Left hindlimb (tissue), 1 donor: ENCODE measurements at places on chromosomes 5 and 9.

GRCh38 chr5:31781772-31782171, 142.8 kb downstream of the PDZD2 start:
- no peak for DNase-seq

DNA sequence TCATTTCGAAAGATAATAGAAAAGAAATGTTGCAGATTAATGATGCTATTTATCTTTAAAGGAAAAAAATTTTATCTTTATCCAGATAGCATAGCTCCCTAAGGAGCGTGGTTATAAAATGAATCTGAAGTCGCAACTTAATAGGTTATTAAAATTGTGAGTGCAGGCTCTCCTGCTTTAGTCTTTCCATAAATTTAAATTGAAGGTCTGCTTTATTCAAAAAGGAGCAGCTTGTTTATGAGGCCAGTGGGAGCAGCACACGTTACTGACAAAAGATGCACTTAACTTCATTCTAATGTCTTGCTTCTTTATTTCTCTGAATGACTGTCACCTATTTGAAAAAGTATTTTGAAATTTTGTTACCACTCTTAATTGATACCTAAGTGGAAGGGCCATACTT, 95.0 kb downstream of the ZCCHC7 start:
- DNase-seq, result no peak

GRCh38 chr9:34334337-34334824, 5.0 kb downstream of the NUDT2 start:
- no peak for DNase-seq

- no peak for DNase-seq
Measured at GRCh38 chr5:56006094-56006493, 11.3 kb upstream of the IL6ST start.

GRCh38 chr5:122532035-122532434, 220.0 kb downstream of the SNCAIP start:
- no peak for DNase-seq

- no peak for DNase-seq
Measured at GRCh38 chr5:932628-933250, 40.1 kb downstream of the TRIP13 start.

DNA sequence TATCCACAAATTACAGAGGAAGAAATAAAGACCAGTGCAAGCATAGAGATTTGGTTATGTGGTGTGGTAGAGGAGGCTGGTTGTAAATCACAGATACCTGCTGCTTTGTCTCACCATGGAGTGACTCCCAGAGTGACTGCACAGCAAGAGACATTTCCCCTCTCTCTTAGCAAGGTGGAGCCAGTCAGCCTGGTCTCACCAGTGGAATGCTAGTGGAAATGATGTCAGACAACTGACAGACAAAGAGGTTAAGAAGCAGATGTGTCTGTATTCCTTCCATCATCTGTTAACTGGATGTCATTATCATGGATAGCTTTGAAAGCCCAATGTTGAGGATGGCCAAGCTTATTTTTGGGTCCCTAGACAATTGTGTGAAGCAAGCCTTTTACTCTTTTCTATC, 509.4 kb upstream of the SEMA6A start:
- DNase-seq, result no peak

DNA sequence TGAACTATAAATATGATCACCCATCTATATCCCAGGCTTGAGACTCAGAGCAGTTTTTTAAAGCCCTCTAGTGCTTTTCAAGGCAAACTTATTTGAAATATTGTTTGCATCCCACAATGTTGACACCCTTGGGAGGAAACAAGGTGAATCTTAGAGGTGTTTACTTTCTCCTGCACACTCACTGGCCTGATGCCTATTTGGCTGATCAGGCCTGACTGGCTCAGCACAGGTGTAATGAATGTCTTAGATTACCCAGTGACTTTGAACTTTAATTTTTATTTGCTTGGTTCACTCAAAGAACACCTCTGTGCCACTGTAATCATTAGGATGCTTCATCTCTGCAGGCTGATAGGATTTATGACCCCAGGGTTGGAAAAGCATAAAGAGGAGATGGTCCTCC, 158.3 kb downstream of the KCTD16 start:
- no peak for DNase-seq

DNA sequence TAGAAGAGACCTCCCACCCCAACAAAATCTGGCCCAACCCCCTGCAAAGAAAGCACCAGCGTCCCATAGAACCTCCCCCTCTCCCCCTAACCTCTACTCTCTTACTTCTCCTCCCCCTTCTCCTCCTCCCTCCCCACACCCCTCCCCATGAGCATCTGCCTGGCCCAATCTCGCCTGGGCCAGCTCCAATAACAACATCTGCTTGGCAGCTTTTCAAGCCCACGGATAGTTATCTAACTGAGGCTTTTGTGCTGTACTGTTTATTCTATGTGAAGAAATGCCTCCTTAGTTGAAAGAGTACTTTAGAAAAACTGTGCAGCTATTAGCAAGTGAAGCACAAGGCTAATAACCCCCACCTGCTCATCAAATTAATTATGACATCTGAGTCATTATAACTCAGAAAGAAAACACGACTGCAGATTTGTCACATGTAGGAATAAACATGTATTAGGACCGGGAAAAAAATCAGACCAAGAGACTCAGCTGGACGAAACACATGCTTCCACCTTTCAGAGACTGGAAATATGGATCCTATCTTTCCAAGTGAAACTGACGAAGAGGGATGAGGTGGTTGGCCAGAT, 42.8 kb downstream of the NFIB start:
- peak; percentile 90 for DNase-seq

- DNase-seq, result no peak
Measured at GRCh38 chr9:92988215-92988768, 41.0 kb downstream of the FGD3 start.

DNA sequence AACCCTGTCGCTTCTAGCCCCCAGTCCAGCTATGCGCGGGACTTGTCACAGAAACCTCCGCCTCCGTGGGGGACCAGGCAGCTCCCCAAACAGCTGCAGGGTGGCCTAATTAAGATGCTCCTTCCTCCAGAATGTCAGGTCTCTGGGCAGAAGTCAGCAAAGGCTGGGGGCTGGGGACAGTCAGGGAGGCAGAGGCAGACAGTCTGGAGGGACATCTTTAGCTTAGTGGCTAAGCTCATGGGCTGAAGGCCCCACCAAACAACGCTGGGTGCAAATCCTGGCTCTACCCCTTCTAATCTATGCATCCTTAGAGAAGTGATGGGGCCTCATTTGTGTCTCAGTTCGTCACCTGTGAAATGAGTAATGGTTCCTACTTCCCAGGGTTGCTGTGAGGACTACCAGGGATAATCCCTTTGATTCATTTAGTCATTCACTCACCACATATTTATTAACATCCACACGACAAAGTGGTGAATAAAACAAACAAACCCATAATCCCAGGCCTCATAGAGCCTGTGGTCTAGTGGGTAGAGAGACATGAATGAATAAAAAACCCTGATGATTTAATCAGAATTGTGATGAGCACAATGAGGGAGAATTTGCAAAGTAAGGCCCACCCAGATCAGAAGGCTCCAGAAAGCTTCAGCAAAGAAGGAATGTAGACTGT, 20.2 kb upstream of the MED27 start:
- no peak for DNase-seq

DNA sequence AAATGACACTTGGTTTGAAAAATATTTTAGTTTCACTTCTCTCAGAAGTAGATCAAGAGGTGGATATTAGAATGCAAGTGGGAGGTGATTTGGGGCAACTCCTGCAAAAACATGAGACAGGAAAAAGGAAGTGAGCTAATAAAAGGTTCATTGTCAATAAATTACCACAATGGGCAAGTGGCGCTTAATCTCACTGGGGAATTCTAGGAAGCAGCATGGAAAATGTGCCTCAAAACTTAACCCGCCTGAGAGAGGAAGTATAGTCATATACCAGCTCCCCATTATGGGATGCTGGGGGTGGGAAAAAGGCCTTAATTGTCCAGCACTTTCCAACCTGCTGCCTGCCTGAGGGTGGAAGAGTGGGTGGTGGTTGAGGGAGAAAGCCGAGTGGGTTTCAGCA, 204.1 kb downstream of the ELAVL2 start:
- no peak for DNase-seq

DNA sequence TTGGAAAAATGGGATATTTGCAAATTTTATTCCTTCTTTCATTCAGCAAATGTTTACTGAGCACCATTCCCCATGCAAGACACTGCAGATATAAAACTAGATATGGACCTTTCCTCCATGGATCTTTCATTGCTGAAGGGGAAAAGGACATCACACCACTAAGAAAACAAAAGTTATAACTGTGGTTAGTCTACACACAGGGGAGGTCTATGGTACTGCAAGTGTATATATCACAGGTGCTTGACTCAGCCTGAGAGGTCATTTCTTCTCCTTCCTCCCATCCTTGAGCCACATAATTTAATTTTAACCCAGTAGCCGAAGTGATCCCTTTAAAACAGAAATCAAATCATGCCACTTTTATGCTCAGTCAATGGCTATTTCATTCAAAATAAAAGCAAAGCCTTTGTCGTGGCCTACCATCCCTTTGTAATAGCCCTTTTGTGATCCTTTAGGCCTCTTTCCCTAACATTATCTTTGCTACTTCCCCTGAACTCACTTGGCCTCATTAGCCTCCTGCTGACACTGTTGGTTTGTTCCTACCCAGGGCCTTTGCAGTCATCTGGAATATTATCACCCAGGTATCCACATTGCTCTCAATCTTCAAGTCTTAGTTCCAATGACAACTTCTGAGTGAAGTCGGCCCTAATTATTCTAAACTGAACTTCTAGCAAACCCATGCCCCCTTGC, 213.2 kb downstream of the GABRB2 start:
- no peak for DNase-seq

DNA sequence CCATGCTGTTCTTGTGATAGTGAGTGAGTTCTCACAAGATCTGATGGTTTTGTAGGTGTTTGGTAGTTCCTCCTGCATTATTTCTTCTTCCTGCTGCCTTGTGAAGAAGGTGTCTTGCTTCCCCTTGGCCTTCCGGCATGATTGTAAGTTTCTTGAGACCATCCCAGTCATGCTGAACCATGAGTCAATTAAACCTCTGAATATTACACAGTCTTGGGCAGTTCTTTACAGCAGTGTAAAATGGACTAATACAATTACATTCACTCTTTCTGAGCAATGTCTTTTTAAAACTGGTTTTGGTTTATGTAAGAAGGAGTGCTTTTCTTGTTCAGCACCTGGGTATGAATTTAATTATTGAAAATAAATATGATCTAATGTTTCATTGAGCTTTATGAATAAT, 50.7 kb upstream of the ARRDC3 start:
- no peak for DNase-seq

DNA sequence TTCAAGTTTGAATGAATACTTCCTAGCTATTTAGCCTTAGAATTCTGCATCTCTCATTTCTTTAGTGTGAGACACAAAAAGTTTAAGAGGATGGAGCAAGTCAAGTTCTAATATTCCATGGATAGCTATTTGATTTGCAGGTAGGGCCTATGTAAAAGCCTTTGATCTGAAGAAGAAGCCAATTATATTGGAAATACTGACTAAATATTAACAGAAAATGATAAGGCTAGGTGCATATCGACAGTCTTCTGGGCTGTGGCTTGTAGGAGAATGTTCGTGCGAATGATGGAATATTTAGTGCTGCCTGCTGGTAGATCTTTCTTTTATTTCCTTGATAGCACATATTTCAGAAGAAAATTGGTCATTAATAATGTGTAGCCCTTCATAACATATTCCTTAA, at the start of gene LECT2:
LECT2 (minus strand) TSS at position 85 of the 400 bp plus-strand sequence. CDS start 150 bp downstream, outside the sequence.
- no peak for DNase-seq

DNA sequence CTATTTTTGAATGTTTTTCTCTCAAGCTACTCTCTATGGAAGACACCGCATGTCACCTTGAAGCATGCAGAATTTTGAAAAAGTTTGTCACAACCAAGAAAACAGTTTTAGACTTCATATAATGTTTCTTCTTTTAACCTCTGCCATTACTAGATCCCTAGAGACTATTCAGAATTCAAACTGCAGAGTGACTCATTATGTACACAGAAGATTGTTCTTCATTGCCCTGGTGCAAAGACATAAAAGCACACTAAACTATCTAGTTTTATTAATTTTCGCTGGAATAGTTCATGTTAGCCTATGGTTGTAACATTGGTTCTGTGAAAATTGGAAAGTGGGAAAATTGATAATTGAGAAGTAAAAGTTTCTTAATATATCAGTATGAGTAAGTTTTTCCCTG, 18.4 kb downstream of the F2RL2 start:
- DNase-seq, result no peak

- no peak for DNase-seq
Measured at GRCh38 chr5:40441733-40442132, 238.0 kb upstream of the PTGER4 start.

- DNase-seq, result no peak
Measured at GRCh38 chr5:113058706-113059226, 82.2 kb downstream of the DCP2 start.

DNA sequence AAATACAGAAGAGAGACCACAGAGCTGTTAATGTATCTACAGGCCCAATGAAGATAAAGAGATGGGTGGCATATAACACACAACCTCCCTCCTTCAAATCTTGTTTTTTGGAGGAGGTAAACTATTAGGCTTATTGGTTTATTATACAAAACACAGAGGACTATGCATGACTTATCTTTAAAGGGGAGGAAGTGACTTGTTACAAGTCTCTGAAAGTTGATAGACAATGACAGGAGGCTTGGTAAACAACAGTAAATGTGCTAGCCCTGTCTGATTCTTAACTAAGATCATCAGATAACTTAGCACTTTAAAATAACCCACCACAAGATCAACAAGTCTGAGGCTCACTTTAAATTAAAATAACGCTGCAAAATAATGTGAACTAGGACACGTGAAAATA, 219.0 kb downstream of the MLLT3 start:
- DNase-seq, result no peak

- no peak for DNase-seq
Measured at GRCh38 chr9:74282526-74283253, 214.4 kb upstream of the RORB start.

DNA sequence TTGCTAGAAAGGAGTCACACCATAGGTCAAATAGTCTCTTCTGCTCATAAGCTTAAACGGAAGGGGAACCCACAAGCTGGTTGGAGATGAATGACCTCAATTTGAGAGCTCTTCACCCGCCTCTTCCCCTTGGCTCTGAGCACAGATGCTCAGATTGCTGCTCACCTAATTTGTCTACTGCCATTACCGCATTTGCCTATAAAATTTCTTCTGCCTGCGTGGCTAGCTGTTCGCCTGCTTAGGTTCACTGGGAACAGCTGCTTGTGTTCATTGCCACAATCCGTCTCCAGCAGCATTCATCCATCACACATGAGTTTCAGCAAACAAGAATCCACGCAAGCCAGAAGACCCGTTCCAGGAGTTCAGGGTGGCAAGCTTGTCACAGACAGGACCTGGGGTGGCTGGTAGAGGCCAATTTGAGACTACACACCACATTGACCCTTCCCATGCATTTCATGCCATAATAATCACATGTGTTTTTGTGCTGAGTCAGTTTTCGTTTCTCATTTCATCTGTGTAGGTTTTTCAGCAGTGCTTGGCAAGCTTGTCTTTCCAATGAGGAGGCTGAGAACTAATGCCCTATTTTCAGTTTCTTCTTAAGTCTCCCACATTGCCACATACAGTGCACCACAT, 50.2 kb upstream of the DNAH5 start:
- no peak for DNase-seq

DNA sequence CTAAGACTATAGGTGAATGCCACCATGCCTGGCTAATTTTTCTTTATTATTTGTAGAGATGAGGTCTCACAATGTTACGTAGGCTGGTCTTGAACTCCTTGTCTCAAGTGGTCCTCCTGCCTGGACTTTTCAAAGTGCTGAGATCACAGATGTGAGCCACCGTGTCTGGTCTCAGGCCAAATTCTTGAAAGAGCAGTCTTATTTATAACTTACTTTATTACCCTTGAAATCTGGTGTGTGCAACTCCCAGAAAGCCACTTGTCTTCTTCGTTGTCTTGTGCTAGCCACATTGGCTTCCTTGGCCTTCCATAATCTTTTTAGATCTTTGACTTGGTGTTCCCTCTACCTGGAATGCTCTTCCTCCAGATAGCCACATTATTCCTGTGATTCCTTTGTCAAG, 50.1 kb downstream of the CTNNA1 start:
- no peak for DNase-seq
